ENCODE measurements at places on chromosomes 12 and 14.

- no peak for DNase-seq
Observed at GRCh38 chr14:43872752-43873655, 634.1 kb downstream of the FSCB start.

- no peak for DNase-seq
Observed at GRCh38 chr14:105851716-105852377, 325.5 kb downstream of the TMEM121 start.

GRCh38 chr12:104360983-104361707 is 57.6 kb downstream of the EID3 start:
- peak; percentile 81 for DNase-seq

DNA sequence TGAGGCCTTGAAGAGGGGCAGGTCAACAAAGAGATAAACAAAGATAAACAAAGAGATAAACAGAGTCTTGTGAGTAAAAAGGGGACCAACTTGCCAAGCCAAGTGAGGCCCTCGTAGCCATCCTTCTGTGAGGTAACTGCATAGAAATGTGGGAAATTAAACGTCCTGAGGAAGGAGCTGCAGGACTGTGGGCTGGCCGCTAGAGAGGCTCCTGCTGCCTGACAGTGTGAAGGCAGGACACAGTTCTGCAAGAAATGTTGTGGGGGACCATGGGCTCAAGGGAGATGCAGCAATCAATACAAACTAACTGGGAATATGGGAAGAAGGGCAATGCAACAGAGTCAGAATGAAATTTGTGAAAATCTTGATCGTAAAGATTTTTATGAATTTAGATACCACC is 91.9 kb downstream of the SLC8A3 start:
- DNase-seq = no peak

- DNase-seq = peak; percentile 22
Observed at GRCh38 chr14:41749429-41749828, 142.8 kb downstream of the LRFN5 start.

GRCh38 chr14:52077256-52077979 is 8.6 kb upstream of the NID2 start:
- no peak for DNase-seq

GRCh38 chr12:168763-169525 is 45.0 kb downstream of the SLC6A12 start:
- peak; percentile 9 for DNase-seq

DNA sequence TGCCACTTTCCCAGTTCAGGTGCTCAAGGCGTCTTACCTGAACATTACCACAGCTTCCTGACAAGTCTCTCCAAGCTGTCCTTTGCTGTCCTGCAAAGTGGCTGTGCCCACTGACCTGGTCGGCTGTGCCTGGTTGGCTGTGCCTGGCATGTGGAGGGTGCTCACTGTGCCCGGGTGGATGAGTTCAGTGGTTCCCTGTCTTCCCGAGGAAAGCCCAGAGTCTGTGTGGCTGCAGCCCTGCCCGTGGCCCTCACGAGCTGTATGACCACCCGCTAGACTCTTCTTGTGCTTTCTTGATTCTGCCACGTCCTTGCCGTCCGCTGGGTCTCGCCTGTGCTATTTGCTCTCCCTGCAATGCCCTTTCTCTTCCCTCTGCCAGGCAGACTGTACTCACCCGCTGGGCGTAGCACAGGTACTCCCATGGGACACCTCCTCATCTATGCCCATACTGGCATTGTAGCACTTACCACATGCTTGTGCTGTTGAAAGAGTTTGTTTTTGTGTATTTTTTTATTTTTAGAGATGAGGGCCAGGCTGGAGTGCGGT is 95.9 kb downstream of the TSPAN9 start:
- DNase-seq = no peak

- DNase-seq = no peak
Observed at GRCh38 chr12:25800101-25800500, 158.4 kb upstream of the RASSF8 start.

- DNase-seq = no peak
Observed at GRCh38 chr12:22255097-22255496, 79.4 kb downstream of the ST8SIA1 start.

- DNase-seq = peak; percentile 43
Observed at GRCh38 chr12:27504507-27504906, 19.5 kb upstream of the PPFIBP1 start.

DNA sequence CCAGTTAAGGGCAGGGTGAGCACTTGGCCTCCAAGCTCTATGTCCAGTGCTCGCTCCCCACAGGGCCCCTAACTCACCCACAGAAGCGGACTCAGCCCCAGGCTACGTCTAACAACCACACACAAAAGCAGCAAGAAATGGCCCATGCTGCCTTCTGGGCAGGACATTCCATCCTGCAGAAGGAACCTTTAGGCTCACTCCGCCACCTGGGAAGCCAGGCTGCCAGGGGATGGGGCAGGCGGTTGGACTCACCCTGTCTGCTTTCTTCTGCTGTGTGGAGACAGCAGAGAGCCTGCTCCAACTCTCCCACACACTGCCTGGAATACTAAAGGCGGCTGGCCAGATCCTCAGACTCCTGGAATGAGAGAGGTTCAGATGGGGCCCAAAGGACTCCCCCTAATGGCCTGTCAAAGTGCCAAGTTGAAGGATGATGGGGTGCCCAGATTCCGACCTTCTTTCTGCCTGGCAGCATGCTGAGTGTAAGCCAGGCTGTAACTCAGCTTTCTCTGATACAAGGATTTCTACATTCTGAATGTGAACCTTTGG is 27.7 kb upstream of the BLTP3B start:
- DNase-seq = no peak

- DNase-seq = no peak
Observed at GRCh38 chr12:132257206-132257954, 72.0 kb downstream of the GALNT9 start.

- peak; percentile 85 for DNase-seq
Observed at GRCh38 chr12:26271889-26272492, 76.6 kb downstream of the SSPN start.
